Ascending aorta (tissue), 2 donors: ENCODE measurements at places on chromosomes 7 and 10.

GRCh38 chr7:135428879-135429278, 81.0 kb downstream of the CNOT4 start:
- DNase-seq: no peak

DNA sequence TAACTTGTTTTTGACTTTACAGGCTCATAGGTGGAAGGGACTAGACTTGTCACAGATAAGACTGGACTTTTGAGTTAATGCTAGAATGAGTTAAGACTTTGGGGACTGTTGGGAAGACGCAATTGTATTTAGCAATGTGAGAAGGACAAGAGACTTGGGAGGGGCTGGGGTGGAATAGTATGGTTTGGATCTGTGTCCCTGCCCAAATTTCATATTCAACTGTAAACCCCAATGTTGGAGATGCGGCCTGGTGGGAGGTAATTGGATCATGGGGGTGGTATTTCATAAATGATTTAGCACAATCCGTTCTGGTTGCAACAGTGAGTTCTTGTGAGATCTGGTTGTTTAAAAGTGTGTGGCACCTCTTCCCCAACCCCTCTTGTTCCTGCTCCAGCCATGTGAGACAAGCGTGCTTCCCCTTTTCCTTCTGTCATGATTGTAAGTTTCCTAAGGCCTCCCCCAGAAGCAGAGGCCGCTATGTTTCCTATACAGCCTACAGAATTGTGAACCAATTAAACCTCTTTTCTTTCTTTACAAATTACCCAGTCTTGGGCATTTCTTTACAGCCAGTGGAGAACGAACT, 22.6 kb downstream of the RNF216 start:
- no peak for DNase-seq

DNA sequence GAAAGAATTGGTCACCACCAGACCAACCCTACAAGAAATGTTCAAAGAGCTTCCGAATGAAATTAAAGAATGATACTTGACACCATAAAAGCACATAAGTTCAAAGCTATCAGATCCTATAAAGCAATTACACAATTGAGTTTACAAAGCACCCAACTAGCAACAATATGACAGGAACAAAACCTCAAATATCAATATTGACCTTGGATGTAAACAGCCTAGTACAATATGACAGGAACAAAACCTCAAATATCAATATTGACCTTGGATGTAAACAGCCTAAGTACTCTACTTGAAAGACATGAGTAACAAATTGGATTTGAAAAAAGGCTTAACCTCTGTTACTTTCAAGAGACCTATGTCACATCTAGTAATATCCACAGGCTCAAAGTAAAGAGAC, 1201.4 kb downstream of the XPNPEP1 start:
- no peak for DNase-seq

GRCh38 chr10:84511106-84511505, 182.7 kb downstream of the CCSER2 start:
- no peak for DNase-seq

DNA sequence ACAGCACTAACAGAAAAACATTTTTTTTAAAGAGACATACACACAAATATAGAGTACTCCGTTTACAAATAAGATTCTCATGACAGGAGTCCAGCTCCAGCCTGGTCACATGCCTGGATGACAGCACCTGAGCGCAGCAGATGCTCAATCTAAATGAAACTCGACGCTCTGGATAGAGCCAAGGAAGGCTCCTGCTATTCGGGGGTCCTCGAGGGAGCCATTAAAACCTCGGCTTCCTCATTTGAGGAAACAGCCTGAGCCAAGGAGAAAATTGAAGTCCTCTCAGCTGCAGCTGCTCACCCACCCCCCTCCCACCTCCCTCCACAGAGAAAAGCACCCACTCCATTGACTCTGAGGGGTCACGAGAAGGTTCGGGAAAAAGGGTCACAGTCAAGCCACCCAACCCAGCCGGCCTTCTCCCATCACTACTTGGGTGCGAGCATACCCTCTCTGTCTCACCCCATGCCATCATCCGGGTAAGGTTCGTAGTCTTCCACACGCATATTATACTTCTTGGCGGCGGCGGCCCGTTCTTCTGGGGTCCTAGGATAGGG, 673 bp downstream of the NDUFB8 start:
- no peak for DNase-seq
